ENCODE measurements at places on chromosomes 11 and 22. TPM values are rescaled to one million over a fixed set of nuclear protein-coding genes. Genes with fewer than 3 reads are reported as not detected.

The TRIM49 gene
- not detected for total RNA-seq

The DSCAML1 gene
- total RNA-seq, result not detected

The TOP3B gene
- 18.8 TPM for total RNA-seq

The UBXN1 gene
- 126 TPM for total RNA-seq

The ARHGAP1 gene
- total RNA-seq, result 44.0 TPM

The YPEL1 gene
- total RNA-seq, result 2.7 TPM

The MEI1 gene
- total RNA-seq, result 2.7 TPM

GRCh38 chr11:127003260-127003981 lies 2.9 kb upstream of the KIRREL3 start:
- no peak for DNase-seq

GRCh38 chr11:106679181-106679580 lies 339.1 kb downstream of the GUCY1A2 start:
- no peak for DNase-seq

DNA sequence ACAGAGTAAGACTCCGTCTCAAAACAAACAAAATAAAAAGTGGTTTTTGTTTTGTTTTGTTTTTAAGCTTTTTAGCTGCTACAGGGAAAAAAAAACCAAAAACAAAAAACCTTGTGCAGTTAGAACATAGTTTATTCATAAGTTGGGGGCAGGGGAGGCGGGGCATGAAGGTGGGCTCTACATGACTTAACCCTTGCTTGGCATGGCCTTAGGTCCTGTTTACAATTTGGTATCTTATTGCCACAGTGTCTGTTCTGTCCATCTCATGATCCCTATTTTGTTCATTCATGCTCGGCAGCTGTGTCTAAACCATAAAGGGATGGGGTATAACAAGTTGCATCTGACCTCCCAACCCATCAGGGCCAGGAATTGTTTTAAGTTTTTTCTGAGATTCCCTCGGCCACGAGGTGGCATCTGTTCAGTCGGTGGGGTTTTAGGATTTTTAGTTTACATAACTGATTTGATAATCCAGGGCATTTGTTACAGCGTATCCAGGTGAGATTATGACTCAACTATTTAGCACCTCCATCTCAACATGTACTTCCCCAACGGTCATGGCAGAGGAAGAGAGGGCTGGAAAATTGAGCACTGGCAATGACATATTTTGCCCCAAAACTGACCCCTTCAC lies 6.9 kb downstream of the AP5B1 start:
- no peak for DNase-seq

DNA sequence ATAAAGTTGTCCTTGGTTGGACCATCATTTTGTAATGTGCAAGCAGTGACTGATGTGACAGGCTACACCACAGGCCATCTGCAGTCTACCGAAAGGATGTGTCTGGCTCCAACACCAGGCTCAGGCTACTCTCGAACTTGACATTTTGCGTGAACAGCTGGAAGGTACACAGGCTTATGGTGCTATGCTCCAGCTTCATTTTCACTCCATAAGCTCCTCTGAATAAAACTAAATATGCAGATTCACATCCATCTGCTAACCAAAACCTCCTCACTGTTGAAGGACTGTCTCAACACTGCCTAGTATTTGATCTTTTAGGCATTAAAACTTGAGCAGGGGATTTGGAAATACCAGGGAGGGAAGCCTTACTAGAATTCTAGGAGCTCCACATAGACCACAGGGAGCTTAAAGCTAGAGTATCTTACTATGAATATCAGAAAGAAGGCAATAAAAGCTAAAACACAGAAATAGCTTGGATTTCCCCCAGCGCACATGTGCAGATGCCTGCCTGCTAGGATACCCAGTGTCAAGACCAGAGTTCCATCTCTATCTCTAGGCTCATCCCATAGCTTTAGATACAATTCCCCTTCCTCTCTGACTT lies 383.9 kb upstream of the FAT3 start:
- no peak for DNase-seq

- DNase-seq, result no peak
These were observed 16.7 kb upstream of the NAP1L4 start for GRCh38 chr11:3008746-3009336.

DNA sequence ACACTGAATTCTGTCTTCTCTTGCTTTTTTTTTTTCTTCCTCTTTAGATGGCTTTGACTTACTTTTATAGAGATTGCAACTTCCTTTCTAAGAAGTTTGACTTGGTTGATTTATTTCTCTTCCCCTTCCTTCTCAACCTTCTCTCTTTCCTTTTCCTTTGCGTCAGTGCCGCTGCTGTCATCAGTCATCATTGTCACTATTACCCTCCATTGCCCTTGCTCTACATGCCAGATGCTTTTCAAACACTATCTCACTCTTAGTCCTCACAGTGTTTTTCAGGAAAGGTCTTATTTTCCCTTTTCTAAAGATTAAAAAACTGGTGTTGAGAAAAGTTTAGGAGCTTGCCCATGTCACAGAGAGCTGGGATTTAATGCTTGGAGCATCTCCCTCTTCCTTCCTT lies 74.7 kb upstream of the C11orf87 start:
- DNase-seq, result no peak

DNA sequence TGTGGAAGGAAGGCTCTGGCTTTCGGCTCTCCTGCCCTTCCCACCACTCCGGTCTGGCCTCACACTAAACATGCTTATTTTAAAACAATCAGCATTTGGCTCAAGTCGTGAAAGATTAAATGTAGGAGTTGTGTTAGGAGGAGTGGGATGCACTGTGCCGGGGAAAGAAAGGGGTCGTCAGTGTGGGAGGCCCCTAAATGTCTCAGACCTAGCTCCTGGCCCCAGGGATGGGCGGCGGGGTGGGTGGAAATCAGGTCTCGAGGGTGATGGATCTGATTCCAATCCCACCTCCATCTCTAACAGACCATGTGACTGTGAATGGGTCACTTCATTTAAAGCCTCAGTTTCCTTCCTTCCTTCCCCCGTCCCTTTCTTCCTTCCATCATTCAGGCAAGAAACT lies 6.9 kb upstream of the SHISAL1 start:
- DNase-seq, result no peak

- no peak for DNase-seq
These were observed 8.9 kb upstream of the TBX1 start for GRCh38 chr22:19751497-19752245.

- no peak for DNase-seq
These were observed 104.5 kb downstream of the RELT start for GRCh38 chr11:73480677-73481076.

GRCh38 chr22:35458547-35459422 lies 58.8 kb downstream of the MCM5 start:
- DNase-seq, result no peak

DNA sequence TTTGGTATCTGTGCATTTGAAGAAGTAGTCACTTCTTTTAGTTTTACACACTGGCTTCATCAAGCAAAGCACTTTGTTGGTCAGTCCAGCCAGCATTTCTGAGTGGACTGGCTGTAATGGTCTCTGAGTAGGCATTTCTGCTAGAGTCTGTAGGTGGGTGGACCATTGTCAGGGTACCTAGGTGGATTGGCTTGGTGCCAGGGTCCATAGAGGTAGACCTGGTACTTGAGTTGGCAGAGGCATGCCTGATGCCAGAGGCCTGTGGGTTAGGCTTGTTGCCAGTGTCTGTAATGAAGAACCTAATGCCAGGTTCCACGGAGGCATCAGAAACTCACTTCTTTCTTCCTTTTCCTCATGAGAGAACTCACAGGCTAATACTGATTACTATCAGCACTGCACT lies 157.9 kb upstream of the C11orf87 start:
- no peak for DNase-seq

DNA sequence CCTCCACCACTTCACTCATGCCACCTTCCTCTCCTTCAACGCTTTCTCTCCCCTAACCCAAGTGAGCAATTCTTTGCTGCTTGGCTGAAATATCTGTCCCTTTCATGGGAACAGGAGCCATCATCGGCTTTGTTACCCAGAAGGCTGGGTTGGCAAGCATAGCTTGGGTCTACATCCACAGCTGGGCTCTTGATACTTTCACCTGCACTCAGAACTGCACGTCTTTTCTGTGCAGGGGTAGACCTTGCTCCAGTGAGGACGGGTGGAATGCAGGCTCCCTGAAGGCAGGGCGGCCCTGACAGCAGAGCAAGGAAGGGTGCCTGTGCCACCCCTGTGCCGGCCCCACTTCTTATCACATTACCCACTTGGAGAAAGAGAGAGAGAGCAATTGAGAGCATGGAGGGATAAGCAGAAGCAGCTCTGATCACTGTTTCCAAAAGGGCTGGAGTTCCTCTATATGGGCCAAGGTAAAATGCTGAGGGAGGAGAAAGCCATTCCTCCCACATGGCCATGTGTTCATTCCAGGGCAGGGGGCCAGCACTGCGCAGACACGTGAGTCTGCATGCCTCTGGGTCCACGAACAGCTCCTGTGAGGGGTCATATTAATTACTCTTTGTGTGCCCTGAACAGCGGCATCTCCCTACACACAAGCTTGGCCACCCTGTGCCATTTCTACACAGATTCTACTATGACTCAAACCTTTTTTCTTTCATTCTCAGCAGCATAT lies 181.8 kb downstream of the BUD13 start:
- DNase-seq, result no peak

DNA sequence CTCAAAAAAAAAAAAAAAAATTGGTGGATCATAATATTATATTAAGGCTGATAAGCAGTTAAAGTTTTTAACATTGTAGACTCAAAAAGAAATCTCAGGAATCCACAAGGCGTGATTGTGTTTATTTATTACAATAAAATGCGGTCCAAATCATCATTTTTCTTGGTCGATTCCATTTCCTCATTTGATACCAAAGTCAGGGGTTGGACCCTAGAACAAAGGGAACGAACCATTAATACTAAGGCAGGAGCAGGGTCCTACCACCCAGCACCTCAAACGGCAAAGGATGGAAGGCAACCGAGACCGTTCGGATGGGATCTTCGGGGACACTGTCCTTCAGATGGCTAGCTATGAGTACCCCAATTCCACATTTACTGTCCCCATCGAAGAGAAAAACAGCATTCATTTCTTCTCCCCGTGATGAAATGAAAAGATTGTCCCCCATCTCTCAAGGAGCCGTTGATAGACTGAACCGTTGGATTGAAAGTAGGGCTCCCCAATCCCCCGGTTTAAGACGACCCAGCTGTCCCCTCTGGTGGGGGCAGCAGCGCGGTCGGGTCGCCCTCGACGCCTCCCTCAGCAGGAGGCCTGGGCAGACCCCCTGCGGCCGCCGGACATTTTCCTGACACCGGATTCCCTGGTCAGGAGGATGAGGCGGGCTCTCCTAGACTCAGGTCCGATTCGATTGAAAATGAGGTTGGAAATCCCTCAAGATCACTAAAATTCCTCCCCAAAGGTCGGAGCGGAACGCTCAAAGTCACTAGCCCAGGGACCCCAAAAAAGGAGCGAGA lies 607 bp downstream of the DMC1 start:
- DNase-seq, result no peak

GRCh38 chr11:128800871-128801417 lies 66.2 kb downstream of the KCNJ1 start:
- no peak for DNase-seq

DNA sequence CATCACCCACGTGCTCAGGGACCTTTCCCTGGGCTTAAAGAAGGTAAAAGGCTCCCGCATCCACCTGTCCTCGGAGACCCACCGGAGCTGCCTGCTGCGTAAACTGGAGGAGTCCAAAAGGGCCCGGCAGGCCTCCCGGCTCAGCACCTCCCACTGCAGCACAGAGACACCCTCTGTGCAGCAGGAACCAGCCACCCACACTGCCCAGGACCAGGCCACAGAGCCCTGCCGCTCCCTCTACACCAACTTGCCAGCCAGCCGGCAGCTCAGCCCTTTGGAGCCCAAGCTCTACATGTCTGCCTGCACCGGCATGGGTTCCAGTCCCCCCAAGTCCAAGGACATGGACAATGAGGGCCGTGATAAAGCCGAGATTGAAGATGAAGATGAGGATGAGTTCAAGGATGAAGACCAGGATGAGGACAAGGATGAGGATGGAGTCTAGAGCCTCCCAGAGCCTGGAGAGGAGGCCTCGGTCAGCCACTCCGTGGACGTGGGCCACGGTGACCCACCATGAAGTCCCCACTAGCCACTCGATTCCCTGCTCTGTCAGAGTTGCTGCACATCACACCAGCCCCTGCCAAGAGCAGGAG lies 4.2 kb downstream of the CCDC116 start:
- DNase-seq, result no peak

DNA sequence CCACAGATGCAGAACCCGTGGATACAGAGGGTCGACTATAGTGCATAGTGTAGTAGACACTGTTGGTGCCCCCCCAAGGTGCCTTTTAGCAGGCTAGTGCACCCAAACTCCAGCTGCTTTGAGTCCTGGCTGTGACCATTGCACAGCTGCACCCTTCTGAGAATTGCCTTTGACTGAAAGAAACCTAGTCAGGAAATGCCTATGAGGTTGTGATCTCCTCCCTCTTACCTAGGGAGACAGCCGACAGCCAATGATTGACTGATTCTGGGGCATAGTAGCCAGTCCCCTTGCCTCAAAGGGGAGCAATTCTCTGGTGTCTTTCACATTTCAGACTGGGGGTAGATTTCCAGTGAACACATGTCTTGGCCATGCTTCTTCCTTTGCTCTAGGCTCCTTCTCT lies 74.2 kb downstream of the DCDC1 start:
- no peak for DNase-seq

- DNase-seq, result peak; percentile 49
These were observed 2.2 kb downstream of the C11orf24 start for GRCh38 chr11:68269414-68270081.

GRCh38 chr22:22061085-22062077 lies 78.8 kb upstream of the TOP3B start:
- DNase-seq, result no peak

DNA sequence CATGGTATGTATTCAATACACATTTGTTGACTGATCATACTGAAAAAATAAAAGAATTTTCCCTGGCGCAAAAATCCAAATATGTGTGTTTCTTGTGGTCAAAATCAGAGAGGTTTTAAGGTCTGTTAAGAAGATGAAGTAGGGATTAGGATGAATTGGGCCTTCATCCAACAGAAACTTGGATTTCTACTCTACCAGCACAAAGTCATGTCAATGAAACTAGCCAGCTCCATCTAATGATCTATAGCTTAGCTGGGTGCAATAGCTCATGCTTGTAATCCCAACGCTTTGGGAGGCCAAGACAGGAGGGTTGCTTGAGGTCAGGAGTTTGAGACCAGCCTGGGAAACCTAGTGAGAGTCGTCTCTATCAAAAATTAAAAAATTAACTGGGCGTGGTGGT lies 65.5 kb downstream of the USP35 start:
- no peak for DNase-seq

DNA sequence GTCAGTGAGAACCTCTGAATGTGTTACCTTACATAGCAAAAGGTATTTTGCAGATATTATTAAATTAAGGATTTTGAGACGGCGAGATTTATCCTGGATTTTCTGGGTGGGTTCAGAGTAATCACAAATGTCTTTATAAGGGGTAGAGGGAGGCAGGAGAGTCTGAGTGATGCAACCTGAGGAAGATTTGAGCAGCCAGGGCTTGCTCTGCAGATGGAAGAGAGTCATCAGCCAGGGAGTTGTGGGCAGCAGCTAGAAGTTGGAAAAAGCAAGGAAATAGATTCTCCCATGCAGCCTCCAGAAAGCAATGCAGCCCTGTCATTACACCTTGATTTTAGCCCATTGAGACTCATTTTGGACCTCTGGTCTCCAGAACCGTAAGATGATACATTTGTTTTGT lies 4.1 kb upstream of the WDR74 start:
- DNase-seq, result no peak

GRCh38 chr22:19859861-19860510 lies 5.3 kb upstream of the GNB1L start:
- no peak for DNase-seq

- no peak for DNase-seq
These were observed 959.1 kb downstream of the BRD1 start for GRCh38 chr22:48868554-48868953.
